Amniotic stem cell (primary cell): ENCODE measurements at places on chromosomes 3 and 15.

GRCh38 chr3:141412087-141412935 lies 44.0 kb downstream of the ZBTB38 start:
- DNase-seq: no peak

DNA sequence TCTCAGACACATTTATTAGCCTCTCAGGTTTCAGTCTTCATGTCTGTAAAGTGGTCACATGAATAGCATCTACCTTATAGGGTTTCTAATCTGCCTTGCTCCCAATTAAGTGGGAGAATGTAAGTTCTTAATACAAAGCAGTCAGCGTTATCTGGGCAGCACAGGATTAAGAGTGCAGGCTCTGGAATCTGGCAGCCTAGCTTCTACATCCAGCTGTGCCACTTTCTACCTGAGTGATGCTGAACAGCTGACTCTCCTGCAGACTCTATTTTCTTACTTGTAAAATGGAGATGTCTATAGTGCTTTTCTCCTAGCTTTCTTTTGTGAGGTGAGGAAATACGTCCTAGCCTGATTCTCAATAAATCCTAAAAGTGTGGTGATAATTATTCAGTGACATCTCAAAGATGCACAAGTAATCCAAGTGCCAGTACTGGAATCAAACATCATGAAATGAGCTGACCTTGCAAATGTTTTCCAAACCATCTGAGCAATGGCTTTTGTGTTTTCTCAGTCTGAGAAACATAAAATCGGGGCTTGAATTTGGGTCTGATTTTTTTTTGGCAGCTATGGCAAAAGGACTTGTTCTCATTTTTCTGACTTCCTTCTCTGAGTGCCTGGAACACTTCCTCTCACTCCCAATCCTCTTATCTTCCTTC lies 232.2 kb upstream of the FEZF2 start:
- no peak for DNase-seq

GRCh38 chr15:43702701-43703424 lies 9.2 kb downstream of the CKMT1A start:
- DNase-seq: no peak

GRCh38 chr15:92617549-92618520 lies 37.7 kb downstream of the FAM174B start:
- no peak for DNase-seq

DNA sequence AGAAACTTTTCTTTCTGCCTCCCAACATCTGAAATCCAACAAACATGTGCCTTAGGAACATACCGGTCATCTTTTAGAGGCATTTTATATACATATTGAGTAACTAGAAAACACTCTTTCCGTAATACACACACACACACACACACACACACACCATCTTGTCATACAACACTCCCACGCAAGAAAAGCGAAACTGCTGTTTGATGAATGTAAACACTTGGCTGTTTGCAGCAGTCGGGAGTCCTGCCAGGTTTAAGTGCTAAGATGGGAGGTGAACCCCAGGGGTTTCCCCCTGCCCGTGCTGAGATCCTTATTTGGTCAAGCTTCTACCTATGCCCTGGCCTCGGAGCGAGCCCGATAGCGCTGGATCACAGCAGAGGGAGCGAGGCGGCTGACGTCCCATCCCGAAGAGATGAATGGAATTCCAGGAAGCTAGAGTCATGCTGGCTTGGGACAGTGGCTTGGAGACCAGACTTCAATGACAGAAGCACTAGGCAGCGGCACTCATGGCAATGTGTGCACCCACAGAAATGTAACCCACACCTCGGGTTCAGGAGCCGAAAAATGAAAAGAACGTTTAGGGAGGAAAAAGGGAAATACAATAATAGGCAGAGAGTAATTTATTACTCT lies 1.3 kb upstream of the THBS1 start:
- no peak for DNase-seq

GRCh38 chr3:52218454-52218853 lies 7.0 kb downstream of the TLR9 start:
- DNase-seq: no peak

DNA sequence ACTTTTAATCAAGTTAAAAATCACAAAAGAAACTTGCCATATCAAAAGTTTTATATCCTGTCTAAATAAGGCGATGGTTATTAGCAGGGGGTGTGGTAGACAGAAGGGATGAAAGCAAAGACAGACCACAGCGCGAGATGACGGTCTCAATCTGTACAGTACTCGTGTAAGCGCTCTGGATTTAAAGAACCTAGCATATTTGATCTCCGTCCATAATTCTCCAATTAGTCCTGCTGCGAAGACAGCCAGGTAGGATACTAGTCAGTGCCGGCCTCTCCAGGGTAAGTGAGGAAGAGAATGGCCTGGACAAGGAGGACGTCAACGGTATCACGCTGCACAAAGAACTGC lies 701 bp downstream of the SGO1 start:
- no peak for DNase-seq

GRCh38 chr15:80580106-80580505 lies 115.0 kb upstream of the ABHD17C start:
- peak; percentile 74 for DNase-seq
